ENCODE measurements at places on chromosomes 12 and 14.

DNA sequence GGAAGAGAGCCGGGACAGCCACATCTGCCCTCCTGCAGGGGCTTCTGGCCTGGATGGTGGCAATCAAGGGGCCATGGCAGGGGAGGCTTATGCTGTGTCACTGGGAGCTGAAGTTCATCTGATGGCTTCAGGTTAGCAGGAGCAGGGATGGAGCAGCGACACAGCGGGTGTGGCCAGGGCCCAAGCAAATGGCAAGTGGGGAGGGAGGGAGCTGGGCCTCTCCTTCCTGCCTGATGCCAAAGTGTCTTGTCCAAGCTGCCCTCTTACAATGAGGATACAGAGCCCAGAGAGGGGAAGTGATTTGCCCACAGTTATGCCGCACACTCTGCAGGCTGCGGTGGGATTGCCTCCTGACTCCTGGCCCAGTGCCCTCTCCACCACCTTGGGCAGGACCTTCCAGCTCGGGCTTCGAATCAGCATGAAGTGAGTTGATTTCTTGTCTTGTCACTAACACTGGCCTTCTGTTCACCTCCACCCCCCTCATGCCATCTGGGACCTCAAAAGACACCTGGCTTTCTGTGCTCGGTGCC, 51.3 kb downstream of the IQSEC3 start:
- DNase-seq = no peak

- no peak for DNase-seq
These were observed at the start of gene KRT6A for GRCh38 chr12:52493172-52493571. KRT6A (minus strand) TSS chr12:52493257; CDS start chr12:52493188, 69 bp downstream.

DNA sequence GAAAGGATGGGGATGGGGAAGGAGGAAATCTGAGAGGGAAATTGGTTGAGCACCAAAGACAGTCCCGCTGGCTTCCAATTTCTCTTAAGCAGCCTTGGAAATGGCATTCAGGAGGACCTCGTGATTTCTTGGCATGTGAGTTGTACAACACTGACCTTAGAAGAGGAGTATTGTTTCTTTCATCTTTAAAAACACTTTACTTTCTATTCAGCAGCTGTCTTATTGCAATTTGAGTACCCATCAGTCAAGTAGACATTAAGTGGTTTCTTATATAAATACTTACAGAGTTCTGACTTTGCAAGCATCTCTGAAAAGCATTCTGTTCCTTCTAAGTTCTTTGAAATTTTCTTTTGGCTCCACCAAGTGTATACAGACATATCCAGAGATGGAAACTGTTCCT, 83.2 kb downstream of the LMNTD1 start:
- no peak for DNase-seq

GRCh38 chr14:85319998-85320630, 209.8 kb upstream of the FLRT2 start:
- no peak for DNase-seq

DNA sequence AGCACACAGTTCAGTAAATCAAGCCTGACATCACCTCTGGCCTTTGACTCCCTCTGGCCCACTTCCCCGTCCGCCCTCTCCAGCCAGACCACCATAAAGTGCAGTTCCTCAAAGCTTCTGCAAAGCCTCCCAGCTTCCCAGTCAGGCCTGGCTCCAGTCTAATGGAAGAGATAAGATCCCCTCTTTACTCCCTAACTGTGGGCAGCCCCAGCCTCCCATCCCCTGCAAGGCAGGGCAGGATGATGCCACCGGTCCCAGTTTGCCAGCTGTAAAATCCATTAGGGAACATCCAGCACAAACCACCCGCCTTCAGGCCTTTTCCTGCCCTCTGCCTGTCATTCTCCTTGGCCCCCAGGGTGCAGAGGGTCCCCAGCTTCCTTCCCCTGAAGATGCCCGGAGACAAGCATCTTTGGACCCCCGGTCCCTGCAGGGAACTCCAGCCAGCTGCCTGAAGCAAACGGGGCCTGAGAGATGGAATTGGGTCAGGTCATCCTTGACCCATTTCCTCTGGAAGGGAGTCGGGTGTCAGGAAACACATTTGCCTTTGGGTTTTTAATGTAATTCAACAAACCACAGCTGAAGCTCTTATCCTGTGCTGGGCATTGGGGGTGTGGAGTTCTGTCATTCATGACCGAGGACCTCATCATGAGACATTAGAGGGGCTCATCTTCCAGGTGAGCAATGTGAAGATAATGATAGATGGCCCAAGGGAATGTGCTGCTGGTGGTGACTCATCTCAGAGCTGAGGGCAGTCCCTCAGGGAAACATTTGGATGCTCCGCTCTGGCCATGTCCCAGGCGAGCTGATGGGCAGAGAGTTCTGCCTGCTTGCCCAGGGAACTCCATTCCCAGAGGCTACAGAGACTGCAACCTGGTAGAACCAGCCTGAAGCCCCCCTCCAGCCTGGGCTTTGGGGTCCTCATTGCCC, 93.8 kb upstream of the CLMN start:
- no peak for DNase-seq

DNA sequence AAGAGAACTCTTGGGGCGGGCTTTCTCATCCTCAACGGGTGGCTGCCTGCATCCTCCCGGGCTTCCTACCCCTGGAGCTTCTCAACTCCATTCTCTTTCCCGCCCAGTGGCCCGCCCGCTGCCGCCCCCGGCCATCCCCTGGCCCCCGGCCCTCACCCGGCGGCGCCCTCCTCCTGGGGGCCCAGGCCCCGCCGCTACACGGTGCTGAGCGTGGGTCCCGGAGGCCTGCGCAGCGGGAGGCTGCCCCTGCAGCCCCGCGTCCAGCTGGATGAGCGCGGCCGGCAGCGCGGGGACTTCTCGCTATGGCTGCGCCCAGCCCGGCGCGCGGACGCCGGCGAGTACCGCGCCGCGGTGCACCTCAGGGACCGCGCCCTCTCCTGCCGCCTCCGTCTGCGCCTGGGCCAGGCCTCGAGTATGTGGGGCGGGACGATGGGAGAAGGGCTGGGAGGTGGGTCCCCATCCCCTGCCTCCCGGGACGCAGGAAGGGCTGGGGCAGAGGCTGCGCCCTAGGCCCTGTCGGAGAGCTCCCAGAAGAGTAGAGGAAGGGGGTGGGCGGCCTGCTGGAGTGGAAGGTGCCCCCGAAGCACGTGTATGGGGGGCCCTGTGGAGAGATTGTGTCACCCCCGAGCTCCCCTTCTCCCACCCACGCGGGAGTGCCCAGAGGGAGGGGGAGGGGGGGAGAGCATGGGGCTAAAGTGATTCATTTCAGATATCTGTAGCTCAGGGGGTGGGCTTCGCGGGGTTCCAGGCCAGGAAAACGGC, 1.5 kb downstream of the LAG3 start:
- DNase-seq = no peak

GRCh38 chr14:60232185-60232584, 16.8 kb upstream of the PPM1A start:
- no peak for DNase-seq

- no peak for DNase-seq
These were observed 26.3 kb upstream of the TCP11L2 start for GRCh38 chr12:106276032-106276740.

DNA sequence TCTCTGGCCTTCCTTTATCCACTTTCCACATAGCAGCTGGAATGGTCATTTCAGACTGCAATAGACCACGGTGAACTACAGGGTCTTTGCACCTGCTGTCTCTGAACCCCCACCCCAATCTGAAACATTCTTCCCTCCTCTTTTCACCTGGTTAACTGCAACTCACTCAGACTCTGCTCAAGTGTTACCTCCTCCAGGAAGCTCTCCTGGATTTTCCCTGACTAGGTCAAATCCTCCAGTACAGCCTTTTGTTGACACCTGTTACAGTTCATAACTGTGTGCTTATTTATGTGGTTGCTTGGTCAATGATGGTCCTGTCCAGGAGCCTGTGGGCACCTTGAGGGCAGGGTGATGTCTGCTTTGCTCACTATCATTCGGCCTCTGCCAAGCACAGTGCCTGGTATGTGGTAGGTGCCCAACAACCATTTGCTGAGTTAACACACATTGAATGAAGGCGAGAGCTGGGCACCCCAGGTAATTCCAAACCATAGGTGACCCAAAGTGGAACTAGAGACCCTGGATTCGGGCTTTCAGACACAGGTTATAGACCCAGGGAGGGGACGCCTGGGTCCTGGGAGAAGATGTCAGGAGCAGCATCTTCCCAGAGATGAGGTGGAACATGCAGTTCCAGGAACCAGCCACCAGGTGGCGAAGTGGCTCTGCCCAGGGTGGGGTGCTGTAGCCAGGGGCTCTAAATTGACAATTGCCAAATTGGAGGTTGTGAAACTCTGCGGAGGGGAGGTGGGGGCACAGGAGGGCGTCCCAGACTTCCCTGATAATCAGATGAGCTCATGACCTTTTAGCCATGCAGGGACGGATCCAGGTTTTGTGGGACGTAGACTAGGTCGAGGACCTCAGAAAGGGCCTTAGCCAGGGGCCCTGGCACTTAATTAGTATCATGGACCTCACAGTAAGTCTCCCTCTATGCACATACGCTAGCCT, 28.1 kb downstream of the TRPV4 start:
- DNase-seq = peak; percentile 71

- no peak for DNase-seq
These were observed 66.5 kb downstream of the ATF7IP start for GRCh38 chr12:14431975-14432374.

GRCh38 chr12:6828781-6829535, 751 bp downstream of the P3H3 start:
- DNase-seq = peak; percentile 44

GRCh38 chr12:71014180-71014785, 93.7 kb upstream of the PTPRR start:
- no peak for DNase-seq

DNA sequence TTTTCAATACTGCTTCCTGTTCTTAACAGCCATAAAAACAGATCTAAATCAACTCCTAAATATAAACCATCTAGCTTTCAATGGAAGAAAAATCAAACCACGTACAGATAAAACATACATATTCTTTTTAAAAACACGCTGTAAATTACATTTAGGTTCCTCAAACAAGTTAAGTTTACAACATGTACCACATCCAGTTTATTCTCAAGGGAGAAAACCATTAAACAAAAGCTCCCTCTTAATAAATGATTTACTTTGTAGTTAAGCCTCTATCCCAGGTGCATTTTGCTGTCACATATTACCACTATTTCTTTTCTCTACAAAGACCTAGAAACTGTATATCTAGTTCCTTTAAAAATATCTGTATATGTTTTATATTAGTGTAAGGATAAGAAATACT, 3.1 kb downstream of the NUMB start:
- DNase-seq = no peak

- DNase-seq = no peak
These were observed 129.0 kb upstream of the BCL2L14 start for GRCh38 chr12:11941606-11942337.

DNA sequence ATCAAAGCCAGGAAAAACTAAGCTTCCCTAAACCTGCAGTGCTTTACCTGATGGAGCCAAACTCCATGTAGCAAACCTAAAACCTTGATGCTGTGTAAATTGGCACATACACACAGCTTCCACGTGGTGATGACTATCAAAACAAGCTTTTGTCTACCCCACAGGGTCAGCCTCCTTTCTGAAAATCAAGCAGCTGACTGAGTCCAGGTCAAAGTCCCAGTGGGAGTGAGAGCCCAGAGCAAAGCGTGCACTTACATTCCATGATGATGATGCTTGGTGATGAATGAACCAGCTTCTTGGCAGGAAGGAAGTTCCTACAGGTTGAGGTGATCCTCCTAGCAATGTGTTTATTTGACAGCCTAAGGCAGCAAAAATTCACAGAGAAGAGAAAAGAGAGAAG, 630.0 kb upstream of the TBX3 start:
- DNase-seq = no peak

- no peak for DNase-seq
These were observed 102.8 kb upstream of the RASSF8 start for GRCh38 chr12:25855716-25856115.

DNA sequence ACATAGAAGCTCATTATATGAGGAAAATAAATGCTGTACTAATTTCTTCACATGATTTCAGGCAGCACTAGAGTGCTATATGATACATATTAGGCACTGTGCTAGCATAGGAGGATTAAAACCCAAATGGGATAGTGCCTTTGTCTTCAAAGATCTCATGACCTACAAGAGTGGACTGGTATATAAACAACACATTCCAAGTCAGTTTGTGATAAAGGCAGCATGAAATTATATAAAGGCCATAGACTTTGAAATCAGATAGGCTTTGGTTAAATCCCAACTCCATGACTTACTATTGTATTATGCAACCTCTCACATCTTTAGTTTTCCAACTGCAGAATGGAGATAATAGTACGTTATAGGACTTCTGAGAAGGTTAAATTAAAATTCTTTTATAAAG, 179.7 kb downstream of the RAD51B start:
- no peak for DNase-seq

DNA sequence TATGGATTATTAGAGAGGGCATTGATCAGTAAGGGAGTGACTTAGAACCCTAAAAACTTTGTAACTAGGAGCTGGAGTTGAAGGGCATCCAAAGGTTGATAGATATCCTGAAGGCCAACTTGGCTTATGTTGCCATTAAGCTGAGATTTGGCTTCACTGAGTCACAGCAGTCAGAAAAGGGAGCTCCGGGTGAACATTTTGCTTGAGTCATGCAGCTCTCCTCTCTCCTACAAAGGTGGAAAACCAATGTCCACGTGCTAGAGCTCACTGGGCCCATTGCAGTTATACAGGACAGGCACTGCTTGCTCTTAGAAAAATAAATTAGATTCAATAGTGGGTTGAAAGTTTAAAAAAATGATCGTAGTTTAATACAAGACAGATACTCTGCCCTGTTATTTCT, 87.3 kb upstream of the LRIG3 start:
- no peak for DNase-seq

- no peak for DNase-seq
These were observed 75.3 kb upstream of the AMN1 start for GRCh38 chr12:31804185-31804504.

DNA sequence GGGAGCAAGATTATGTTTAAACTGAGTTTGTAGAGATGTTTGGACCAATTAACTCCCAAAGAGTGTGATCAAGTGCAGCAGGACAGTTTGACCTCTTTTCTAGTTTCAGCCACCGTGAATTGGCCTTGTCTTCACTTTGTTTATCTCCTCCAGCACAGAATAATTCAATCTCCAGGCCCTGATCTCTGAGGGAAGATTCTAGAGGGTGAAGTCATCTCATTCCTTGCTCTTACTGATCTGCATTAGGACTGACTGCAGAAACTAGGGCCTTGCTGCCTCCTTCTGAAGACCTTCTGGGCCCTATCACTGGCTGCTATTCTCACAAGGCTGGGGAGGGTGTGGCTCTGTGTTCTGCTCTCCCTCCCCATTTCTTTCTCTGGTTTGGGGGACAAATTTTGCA, 29.4 kb downstream of the C12orf75 start:
- DNase-seq = no peak
